ENCODE measurements at places on chromosomes 7 and 10.

- no peak for DNase-seq
These were observed 226.1 kb downstream of the CDC14C start for GRCh38 chr7:49150486-49150885.

DNA sequence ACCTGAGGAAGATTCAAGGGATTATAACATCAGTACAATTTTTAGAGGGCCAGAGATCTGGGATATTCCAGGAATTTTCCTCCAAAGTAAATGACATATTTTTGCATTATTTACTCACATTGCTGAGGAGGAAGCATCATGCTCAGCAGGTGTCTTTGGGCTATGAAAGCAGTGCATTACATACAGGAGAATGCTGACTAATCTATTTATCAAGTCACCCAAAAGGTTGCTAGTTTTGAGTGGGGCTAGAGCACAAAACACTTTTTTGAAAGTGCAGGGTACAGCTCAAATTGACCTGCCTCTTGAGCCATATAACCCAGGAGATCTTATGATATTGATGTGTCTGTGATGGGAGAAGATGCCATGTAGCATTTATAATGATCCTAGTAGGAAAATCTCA, 603.1 kb downstream of the POM121L12 start:
- no peak for DNase-seq

- DNase-seq, result no peak
These were observed 112.4 kb downstream of the ELMO1 start for GRCh38 chr7:37336259-37336658.

DNA sequence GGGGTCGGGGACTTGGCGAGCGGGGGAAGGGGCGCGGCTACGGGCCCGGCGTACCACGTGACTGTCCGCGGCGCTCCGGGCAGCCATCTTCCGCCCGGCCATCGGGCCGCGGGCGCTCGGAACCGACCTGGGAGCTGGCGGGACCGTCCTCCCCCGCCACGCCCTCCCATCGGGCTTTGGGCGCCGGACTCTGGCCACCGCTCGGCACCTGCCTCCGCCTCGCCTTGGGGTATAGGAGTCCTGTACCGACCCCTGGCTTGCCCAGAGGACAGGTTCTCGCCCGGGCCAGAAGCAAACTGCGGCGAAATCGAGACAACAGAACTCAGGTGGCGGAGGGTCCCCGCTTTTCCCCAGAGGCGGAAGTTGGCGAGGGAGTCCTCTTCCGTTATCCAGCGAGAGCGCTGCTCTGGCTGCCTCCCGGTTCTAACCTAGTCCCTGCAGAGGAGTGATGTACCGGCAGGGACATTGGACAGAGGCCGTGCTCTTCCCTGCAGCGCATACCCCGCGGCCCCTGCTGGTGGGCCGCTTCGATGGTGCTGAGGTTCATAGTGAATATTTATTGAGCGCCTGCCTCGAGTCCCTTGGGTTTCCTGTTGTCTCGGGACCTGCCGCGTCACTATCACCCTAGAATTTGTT, 1.2 kb upstream of the SGMS1 start:
- DNase-seq, result peak; percentile 27

DNA sequence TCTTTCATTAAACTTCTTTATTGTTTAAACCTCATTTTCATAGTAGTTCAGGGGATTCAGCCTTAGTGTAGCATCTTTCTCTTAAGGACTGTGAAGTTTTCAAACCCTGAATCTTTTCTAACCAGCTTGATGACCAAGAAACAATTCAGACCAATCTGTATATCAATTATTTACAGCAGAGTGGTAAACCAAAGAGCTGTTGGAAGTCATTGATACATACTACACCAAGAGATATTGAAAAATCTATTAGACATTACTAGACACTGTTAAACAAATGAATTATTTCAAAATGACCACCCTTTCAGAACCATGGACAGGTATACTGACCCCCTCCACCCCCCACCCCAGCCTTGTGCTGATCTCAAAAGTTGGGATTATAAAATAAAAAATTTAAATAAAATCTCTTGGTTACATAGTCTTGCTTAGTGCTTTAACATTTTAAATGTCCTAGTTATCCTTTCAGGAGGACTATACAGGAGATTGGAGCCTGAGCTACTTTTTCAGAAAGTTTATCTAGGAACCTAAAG, 143.9 kb upstream of the LSM8 start:
- DNase-seq, result no peak

- no peak for DNase-seq
These were observed 24.5 kb downstream of the BLVRA start for GRCh38 chr7:43782768-43783555.

Measured in esophagus squamous epithelium (tissue), 5 donors.